ENCODE measurements at places on chromosomes 2 and 18.

DNA sequence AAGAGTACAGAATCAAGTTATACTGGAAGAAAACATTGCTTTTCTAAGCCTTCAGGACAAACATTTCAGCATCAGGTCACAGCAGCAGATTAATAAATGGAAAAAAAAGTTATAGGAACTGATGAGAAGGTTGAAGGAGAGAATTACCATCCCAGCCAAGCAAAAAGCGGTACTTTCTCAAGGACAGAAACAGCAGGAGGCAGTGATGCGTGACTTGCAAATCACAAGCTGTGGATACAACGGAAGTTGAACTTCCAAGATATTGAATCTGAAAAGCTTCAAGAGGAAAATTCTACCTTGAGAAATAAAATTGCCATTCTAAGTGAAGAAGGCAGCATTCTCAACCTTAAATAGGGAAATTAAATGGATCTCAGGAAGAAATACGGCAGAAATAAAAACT is 18.5 kb upstream of the SERPINB12 start:
- DNase-seq: no peak

GRCh38 chr2:113245276-113245711 is 33.4 kb downstream of the PAX8 start:
- DNase-seq: no peak

- no peak for DNase-seq
Observed at GRCh38 chr2:227347117-227347516, 22.1 kb downstream of the MFF start.

DNA sequence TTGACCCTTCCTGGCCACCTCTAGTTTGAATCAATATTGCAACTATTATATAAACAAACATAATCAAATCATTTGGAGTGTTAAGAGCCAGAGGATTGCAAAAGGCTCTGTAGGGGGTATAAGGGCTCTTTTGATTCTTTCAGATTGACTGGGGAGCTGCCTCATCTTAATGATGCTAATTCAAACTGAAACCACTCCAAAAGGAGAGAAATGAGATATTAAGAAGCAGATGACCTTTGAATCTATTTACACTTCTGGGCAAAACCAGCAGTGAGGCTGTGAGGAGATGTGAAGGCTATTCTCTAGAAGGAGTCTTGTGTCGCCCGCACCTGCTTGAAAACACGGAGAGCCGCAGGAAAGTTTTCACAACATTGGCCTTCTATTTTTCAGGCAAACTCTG is 311.2 kb upstream of the CRIM1 start:
- DNase-seq: no peak

Data from HFFc6 (cell line).